T follicular helper cell (primary cell): ENCODE measurements at places on chromosomes 6 and 20.

- DNase-seq, result no peak
Observed at GRCh38 chr6:19812512-19813119, 24.6 kb upstream of the ID4 start.

DNA sequence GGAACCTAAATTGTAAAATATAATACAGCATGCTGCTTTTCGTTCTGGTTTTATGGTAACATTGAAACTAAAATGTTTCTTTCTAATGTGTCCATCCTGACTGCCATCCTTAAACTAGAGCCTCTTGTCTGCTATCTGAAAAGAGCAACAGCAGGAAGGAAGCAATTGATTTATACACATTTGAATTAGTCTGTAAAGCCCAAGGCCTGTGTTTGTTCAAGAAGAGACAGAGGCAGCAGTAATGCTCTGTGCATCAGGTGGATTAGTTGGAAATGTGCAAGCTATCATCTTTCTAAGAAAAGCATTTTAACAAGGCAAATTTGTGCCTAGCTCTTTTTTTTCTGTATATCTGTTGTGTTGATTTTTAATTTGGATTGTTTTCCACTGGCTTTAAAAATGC, 128.6 kb downstream of the SCAF8 start:
- DNase-seq, result no peak

DNA sequence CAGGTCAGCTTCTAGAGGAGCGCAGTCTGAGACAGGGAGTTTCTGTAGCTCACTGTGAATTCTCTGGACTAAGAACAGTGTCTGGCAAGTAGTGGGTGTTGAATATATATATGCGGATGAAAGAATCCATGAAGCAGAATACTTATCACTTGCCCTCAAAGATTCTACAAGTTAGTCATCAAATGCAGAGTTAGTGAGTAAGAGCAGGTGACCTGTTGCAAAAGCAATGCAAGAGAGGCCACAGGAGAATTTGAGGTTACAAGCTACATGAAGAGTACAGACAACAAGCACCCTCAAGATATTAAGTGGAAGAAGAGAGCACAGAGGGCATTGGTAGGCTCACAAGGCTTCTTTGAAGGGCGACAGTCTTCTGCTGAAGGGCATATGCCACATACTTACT, 103.4 kb upstream of the BTBD3 start:
- DNase-seq, result no peak

DNA sequence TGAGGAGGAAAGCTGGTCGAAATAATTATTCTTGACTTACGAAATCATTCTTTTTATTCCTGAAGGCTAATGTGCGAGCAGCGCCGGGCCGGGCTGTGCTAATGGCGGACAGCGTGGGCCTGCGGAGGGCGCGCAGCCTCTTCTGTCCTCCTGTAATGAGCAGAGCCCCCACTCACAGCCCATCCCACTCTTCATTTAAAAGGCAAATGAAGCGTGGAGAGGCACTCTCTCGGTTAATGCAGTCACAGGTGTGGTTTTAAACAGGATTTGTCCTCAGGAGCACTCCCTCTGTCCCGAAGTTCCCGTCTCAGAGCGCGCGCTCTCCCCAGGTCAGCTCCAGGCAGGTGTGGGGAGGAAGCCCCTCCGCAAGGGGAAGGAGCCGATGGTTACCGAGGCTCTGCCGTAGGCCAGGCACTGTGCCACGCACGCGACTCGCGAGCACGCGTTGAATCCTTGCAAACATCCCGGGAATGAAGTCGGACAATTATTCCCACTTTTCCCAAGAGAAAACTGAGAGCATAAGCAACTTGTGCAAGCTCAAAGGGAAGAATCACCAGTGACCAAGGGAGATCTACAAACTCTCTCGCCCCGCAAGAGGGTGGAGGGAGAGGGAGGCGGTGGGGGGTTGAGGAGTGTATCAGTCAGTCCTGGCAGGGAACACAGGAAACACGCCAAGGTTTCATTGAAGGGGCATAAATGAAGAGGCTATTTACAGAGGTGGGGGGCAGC, 35.5 kb upstream of the ZFAND3 start:
- no peak for DNase-seq

- no peak for DNase-seq
Observed at GRCh38 chr6:1201547-1202200, 110.2 kb upstream of the FOXQ1 start.

GRCh38 chr6:111468329-111469012, 14.5 kb downstream of the REV3L start:
- DNase-seq, result no peak

DNA sequence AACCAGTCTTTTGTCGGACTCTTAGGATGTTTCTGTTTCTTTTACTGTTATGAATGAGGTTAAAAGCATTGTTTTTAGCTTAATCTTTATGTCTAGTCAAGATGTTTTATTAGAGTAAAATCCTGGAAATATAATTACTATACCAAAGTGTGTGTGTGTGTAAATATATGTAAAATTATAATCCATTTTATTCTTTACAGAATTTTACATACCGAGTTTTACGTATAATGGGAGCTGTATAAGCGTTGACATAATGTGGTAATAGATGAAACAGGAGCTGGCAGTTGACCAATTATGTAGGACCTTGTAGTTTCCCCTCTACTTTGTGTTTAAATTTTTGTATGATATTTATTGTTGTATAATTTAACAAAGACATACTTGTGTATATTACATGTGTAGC, 16.7 kb downstream of the MAP3K4 start:
- DNase-seq, result no peak

DNA sequence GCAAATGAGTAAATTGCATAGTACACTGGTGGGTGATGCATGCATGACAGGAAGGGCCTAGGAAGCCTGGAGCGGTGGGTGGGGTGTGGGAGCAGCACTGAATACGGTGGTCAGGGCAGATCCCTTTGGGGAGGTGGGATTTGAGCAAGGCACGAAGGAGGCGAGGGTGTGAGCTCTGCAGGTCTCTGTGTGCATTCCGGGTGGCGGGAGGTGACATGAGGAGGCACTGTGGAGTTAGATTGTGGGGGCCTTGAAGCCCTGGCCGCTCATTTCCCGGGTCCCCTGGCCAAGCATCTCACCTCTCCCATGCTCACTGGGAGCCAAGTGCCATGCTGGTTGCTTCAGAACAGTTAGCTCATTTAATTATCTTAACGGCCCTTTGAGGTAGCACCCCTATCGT, 6.2 kb upstream of the SPDEF start:
- no peak for DNase-seq

- DNase-seq, result no peak
Observed at GRCh38 chr6:151058021-151058733, 181.6 kb upstream of the AKAP12 start.
